ENCODE measurements at places on chromosomes 12 and 14.
A peak's percentile ranks its signal among the peaks of the same experiment; 100 is the strongest.

DNA sequence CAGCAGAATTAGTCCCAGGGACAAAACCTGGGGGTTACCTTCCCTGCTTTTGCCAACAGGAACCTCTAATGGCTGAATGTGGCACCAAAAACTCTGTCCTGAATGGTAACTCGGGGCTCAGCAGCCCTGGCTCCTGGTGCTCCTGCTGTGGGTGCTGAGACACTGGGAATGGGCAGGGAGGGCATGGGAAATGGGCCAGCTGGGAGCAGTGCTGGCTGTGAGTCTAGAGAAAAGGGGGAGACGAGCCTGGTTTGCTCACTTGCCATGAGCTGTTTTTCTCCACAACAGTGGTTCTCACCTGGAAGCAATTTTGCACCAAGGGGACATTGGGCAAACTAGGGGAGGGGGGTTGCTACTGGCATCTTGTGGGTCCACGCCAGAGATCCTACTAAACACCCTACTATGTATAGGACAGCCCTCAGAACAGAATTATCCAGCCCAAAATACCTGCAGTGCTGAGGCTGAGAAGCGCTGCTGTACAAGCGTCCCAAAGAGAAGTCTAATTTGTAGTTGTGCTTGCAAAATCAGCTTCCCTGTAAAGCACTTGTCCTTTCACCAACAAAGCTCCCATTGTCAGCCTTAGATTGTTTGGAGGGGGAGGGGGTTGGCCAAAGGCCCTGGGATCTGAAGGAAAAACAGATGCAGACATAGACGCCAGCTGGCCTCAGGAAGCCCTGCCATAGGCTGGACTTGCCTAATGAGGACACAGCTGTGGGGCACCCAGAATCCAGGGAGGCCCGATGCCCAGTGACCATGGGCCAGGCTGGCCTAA is 3.6 kb downstream of the LRRC74A start:
- DNase-seq: no peak

DNA sequence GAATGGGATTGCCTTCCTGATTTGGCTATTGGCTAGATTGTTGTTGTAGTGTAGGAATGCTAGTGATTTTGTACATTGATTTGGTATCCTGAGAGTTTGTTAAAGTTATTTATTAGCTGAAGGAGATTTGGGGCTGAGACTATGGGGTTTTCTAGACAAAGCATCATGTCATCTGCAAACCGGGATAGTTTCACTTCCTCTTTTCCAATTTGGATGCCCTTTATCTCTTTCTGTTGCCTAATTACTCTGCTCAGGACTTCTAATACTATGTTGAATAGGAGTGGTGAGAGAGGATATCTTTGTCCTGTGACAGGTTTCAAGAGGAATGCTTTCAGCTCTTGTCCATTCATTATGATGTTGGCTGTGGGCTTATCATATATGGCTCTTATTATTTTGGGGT is 265.7 kb upstream of the MGAT4C start:
- DNase-seq: no peak

DNA sequence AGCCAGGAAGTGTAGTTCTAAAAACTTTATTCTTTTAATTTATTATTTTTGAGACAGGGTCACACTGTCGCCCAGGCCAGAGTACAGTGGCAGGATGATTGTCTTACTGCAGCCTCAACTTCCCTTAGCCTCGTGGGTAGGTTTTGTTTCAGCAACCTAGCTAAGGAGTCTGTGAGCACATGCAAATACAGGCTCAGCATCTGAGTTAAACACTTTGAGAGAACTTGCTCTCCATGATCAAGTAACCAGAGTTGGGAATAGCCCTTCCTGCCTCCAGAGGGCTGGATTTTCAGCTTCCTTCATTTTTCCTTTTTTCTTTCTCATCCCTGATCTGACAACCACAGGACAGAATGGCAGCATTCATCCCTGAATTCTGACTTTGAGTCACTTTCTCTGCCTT is 871.3 kb downstream of the GALC start:
- DNase-seq: no peak

- DNase-seq: no peak
Observed at GRCh38 chr12:92623386-92623785, 79.4 kb upstream of the PLEKHG7 start.

- DNase-seq: no peak
Observed at GRCh38 chr14:99706107-99706900, 22.2 kb downstream of the CYP46A1 start.

DNA sequence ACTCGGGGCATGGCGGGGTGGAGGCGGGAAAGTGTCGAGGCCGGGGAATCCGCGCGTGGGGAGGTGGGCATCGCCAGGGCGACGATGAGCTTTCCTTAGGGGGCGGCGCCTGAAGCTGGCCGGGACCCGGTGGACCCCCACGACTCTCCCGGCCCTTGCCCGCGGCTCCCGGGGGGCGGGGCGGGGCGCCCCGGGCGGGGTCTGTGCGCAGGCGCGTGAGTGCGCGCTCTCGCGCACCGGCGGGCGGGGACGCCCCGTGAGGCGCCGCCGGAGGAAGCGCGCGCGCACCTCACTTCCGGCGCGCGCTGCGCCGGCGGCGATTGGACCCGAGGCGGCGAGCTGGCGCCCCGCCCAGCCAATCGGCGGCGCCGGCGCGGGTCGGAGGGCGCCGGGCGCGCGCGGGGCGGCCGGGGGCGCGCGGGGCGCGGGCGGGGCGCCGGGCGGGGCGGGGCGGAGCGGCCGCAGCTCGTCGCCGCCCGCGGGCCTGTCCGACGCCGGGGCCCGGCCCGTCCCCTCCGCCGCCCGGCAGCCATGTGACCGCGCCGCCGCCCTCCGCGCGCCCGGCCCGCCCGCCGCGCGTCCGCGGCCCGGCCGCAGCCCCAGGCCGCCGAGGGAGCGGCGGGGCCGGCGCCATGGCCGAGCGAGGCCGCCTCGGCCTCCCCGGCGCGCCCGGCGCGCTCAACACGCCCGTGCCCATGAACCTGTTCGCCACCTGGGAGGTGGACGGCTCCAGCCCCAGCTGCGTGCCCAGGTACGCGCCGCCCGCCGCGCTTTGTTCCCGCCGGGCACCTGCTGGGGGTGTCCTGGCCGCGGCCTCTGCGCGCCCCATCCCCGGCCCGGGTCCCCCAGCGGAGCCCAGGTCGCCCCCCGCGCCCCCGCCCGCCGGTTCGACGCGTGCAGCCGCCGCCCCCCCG is at the start of gene PACS2:
Gene PACS2, plus strand, starts transcription at position 462 of the 914 bp plus-strand sequence. Its CDS starts 171 bp downstream, at position 633.
- DNase-seq: peak; percentile 83

- DNase-seq: no peak
Observed at GRCh38 chr14:90288651-90289355, 32.5 kb downstream of the PSMC1 start.

GRCh38 chr14:105357626-105358025 is 40.7 kb upstream of the TEX22 start:
- no peak for DNase-seq

DNA sequence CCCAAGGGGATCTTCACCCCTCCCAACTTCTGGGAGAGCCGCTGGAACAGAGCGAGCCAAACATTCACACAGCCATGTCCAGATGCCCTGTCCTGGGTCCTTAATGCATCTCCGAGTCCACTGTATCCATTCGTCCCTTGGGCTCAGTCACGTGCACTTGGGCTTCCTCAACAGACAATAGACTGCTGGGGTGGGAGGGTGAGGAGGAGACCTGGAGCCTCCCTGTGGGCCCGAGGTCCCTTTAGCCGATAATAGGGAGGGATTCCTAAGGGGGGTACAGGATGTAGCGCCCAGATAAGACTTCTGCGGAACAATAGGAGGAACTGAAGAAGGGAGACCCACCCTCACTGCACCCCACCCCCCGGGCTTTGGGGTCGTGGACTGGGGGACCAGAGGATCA is 6.7 kb downstream of the ARHGEF25 start:
- no peak for DNase-seq

GRCh38 chr14:103679351-103679750 is 35.9 kb downstream of the XRCC3 start:
- peak; percentile 35 for DNase-seq

DNA sequence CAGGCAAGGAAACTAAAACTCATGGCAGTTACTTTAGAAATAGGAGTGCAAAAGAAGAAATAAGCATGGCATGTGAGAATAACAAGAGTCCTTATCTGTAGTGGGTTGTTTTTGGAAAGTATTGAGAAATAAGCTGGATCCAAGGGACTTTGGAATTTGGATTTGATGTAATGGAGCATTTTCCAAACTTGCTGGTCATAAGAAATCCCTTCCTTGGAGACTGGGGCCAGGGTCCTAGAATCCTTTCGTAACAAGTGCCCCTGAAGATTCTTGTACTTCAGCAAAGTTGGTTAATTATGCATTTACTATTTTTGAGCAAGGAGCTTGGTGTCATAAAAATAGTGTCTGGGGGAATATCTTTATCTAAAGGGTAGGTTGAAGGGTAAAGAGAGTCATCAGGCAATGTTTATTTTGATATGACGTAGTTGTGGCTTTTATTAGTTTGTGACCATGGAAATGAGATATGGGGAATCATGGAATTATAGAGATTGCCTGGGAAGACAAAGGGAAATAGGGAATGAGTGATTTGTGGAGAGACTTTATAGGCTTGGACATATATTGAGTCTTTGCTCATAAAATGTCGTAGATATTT is 53.9 kb downstream of the WNK1 start:
- no peak for DNase-seq

GRCh38 chr14:68707482-68707881 is 85.4 kb downstream of the ZFP36L1 start:
- DNase-seq: no peak

DNA sequence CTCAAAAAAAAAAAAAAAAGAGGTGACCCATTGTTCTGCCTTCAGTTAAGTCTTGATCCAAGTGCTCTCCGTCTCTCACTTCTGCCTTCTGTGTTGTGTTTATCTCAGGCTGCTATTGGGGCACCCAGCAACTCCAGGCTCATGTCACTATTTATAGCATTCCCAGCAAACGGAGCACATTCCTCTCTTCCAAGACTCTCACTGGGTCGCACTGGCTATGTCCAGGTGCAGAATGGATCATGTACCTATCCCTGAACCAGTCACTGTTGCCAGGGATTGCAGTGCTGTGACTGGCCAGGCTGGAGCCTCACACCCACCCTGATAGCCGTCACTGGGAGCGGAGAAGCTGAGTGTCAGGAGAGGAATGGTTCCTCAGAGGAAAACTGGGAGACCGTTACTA is 31.2 kb downstream of the RHOF start:
- no peak for DNase-seq

- no peak for DNase-seq
Observed at GRCh38 chr12:100574187-100575074, 947 bp downstream of the GAS2L3 start.

DNA sequence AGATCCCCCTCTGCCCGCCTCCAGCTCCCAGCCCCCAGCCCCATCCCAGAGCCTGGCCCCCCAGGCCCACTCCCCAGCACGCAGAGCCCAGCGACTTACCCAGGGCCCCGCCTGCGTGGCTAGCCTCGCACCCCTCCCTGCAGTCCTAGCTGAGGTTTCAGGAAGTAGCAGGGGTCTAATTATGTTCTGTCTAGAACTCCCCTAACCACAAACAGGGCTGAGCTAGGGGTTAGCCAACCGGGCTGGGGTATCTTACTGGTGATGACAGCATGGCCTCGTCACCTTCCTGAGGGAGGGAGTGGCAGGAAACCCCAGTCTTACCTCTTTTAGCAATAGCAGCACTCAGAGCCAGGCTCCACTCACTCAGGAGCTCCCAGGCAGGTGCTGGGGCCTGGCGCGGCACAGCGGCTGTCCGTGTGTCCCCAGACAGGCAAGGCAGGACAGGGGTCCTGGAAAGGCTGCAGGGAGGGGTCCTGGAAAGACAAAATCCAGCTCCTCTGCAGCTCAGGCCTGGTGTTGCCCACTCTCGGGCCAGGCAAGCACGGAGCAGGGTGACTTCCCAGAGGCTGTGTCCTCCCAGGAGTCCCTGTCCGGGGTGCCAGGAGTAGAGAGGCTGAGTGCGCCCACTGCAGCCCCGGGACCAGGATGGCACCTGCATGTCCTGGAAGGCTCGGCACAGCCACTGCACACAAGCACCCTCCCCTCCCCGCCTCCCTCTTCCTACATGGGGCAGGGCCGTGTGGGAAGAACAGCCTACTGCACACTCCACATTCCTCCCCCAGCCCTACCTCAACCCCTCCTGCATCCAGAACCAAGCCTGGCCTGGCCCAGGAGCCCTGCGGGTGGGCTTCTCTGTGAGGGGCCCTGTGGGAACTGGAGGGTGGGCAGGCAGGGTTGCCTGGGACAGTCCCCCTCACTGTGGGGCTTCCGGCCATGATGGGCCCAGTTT is at the start of gene GPR132:
Gene GPR132, minus strand, starts transcription at position 151 of the 949 bp plus-strand sequence. CDS start 10,010 bp downstream, outside the sequence.
- DNase-seq: peak; percentile 96
